ENCODE measurements at places on chromosomes 3 and 15.

DNA sequence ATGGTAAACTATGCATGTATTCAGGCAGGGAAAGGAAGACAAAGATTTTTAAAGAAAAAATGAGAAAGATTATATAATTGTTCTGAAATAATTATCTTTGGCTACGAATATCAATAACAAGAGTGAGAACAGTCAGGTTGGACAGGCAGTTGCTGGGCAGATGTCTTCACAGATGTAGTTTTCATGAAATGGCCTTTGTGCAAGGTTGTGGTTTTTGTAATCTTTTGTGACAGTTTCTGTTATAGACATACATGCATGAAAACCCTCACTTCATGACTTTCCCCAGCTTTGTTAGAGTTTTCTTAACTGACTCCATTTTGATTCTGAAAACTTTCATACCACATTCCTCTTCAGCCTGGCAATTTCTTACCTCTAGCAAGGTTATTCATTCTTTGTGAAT, 34.9 kb upstream of the SLC25A36 start:
- DNase-seq, result no peak

DNA sequence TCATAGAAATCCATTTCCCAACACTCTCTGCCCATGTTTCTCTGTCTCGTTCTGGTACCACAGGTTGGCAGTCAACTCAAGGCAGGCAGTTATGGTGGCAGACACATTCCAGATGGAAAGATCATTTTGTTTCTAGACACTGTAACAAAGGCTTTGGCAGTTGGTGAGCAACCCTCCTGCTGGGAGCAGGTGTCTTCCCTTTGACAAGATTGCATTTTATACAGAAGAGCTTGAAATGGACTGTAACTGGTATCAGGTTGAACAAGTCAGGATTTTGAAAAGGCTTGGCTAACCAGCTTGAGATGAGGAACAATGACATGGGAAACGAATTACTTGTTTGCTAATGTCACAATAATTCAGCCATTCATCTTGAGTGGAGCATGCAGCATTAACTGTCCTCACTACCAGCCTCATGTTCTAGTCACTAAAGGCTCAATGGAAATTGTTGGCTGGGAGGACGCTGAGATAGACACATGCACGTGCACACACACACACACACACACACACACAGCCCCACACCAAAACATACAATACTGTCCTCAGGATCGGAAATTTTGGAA, 170.0 kb downstream of the SEMA6D start:
- no peak for DNase-seq

- DNase-seq, result no peak
Observed at GRCh38 chr3:193498215-193498614, 56.5 kb downstream of the ATP13A4 start.

DNA sequence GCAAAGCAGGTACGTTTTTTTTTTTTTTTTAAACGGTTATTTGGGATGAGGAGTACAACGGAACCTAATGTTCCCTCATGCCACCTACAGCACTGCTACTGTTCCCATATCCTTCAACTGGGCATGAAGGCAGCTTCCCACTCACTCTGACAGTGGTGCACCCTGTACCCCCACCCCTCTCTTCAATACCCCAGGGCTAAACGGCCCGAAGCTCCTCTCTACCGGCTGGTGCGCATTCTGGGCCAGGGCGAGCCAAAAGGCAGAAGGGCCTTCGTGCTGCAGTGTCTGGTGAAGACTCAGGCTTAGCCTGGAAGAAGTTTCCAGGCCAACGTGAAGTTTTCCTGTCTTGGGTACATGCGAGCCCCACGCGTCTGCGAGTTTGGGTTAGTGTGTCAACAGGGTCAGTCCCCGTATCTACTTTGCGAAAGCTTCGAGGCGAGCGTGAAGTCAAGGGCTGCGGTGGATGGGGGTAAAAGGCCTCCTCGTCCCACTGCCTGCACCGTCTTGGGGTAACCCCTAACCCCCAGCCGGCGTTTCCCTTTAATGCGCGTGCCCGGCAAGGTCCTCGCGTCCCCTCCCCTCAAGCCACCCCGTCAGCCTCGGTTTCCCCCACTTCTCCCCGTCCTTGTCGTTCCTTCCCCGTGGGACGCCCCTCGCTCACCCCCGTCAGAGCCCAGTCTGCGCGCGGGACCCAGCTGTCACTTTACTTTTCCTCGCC, 765 bp upstream of the UBE2E2 start:
- DNase-seq, result no peak

GRCh38 chr3:100516232-100516631, 23.8 kb downstream of the TMEM45A start:
- DNase-seq, result no peak

DNA sequence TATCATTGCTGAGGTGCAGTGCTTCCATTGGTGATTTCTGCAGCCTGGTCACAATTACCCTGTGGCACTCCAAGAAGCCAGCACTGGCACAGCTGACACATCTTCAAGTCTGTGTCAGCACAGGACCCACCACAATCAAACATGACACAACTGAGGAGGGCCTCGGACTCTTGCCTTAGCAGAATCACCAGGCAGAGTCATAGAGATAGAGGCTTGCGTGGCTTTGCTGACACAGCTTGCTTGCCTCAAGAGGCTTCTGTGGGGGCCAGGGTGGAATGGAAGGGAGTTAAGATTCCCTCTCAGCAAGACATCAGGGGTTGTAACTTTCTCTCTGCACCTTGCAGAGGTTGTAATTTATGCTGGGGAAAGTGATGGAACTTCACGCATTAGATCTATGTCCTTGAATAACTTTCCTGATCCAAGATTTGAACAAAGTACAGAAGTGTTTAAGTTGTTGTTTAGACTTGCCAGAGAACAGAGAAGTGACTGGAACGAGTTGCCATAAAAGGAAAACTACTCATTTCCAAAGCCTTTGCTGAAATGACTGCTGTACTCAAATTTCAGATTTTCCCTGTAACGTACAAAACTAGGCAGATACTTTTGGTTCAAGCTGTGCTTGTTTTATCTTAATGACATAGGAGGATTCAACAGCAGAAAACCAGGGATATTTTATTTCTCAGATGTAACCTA, 170.7 kb downstream of the DIPK2A start:
- DNase-seq, result no peak

GRCh38 chr3:122324871-122325323, at the start of gene CSTA:
Gene CSTA, plus strand, starts transcription at chr3:122325248. Its CDS starts 45 bp downstream, at chr3:122325293.
- DNase-seq, result no peak

- no peak for DNase-seq
Observed at GRCh38 chr15:86411916-86412315, 332.2 kb downstream of the AGBL1 start.

- DNase-seq, result no peak
Observed at GRCh38 chr15:45486317-45486716, 36.2 kb downstream of the SLC30A4 start.

GRCh38 chr15:89781891-89782618, 5.9 kb downstream of the MESP2 start:
- no peak for DNase-seq

DNA sequence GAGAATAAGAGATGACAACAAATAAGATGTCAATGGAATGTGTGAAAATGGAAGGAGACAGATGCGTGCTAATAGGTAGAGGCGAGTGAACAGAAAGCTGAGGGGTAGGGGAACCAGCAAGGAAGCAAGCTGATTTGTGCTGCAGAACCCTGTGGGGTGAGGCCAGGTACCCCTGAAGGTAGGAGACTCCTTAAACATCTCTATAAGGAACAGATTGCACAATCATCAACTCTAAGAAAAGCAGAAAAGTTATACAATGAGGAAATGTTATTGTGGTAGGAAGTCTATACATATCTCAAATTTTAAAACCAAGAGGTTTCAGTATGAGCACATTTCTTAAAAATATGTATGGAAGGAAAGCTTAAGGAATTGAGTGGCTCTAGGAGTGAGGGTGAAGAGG, 315.0 kb upstream of the TPM1 start:
- DNase-seq, result no peak
